ENCODE measurements at places on chromosomes 4 and X.

DNA sequence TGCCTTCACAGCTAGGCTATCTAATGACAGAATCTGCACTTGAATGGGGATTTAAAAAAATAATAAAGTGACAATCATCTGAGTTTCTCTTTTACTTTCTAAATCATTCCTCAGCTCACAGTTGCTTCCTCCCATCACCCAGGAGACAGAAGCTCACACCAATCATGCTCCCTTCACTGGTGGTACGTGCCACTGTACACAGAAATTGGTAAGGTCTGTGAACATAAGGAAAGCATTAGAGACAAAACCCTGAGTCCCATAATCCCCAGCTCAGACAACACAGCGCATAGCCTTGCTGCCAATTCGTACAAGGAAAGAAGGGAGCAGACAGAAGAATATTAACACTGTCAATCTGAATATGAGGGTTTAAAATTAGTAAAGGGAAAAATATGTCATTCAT lies 133.1 kb downstream of the IDS start:
- DNase-seq = no peak

- DNase-seq = no peak
Measured at GRCh38 chr4:11484531-11484930, 55.8 kb upstream of the HS3ST1 start.

DNA sequence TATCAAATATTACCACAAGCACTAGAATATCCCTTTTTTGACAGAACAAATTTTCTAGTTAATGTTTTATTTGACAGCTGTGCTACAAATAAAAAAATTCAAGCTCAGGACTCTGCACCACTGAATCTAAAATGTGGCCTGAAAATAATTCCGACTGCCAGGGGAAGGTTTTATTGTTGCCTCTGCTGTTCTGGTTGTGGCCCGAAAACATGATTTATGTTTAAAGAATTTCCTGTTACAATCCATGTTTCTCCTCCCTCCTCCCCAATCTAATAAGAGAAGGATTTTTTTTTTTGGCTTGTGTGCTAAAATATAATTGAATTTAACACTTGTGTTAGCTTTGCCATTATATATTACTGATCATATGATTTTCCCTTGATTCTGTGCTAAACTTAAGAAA lies 227.8 kb downstream of the DCLK2 start:
- no peak for DNase-seq

DNA sequence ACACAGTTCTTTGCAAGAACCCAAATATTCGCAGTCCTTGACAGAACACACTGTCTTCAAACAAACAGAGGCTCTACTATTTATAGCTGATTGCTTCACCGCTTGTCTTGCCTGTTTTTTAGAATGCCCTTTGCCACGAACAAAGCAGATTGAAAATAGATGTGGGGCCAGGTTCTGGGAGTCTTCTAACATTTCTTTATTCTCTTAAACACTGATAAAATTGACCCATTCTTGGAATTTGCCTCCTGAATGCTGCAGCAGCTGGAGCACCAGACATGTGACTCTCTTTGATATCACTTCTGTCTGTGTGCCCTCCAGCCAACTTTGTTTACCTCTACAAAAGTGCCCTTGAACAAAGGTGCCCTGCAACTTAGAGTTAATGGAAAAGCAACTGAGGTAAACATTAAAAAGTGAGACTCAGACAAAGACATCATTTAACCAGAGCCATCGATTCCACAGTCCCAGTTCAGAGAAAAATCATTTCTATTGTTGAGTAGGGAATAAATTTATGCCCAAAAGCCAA lies 64.2 kb upstream of the SPP1 start:
- DNase-seq = no peak

- DNase-seq = no peak
Measured at GRCh38 chr4:153499005-153499404, 32.8 kb downstream of the TMEM131L start.

DNA sequence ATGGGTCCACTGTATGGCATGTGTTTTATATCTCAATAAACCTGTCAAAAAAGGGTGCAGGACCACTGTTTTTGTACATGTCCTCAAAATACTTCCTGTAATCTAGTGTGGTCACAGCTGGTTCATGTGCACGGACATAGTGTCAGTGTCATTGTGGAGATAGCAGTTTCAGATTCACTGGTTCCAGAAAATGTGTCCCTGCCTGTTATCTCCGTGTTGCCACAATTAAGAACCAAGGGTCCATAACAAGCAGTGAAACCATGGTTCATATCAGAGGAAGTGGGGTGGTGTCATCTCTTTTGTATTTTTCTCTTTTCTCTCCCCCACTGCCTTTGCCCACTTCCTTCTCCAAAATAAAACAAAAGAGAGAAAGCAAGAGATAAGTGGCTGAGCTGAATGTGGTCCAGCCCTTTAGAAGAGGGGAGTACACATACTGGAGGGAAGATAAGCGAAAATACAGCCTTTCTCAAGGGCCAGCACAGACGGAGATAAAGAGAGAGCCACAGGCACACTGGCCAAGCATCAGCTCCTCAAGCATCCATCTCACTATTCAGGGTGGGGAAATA lies 51.2 kb downstream of the TBL1X start:
- no peak for DNase-seq

- DNase-seq = no peak
Measured at GRCh38 chr4:19969492-19969891, 282.2 kb upstream of the SLIT2 start.

GRCh38 chrX:455673-456072 lies 69.0 kb upstream of the PPP2R3B start:
- no peak for DNase-seq

GRCh38 chr4:157291071-157291470 lies 70.5 kb downstream of the GRIA2 start:
- no peak for DNase-seq

Measured in amniotic stem cell (primary cell).